D721Med (cell line): ENCODE measurements at places on chromosomes 5 and 9.

DNA sequence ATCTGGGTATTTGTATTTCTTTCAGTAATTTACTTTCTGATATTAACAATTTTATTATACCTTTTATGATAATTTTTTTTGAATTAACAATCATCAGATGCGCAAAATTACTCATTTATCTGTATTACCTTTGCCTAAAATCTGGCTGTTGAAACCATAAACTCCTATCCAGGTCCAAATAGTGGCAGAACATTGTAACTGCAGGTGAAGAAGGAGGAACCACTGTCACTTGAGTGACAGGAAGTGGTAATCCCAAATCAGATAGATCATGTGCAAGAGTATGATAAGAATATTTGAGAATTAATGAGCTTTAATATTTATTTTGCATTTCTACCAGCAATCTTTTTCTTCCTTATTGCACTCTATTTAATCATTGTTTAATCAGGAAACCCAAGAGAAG, 139.3 kb upstream of the TLE4 start:
- DNase-seq: no peak

GRCh38 chr5:43191740-43192557, at the start of gene NIM1K:
TSS of gene NIM1K (plus strand) at chr5:43192225. CDS start at chr5:43245776, 53,551 bp downstream.
- DNase-seq: peak; percentile 62

GRCh38 chr9:114430457-114430856, 42.7 kb upstream of the AKNA start:
- DNase-seq: no peak

GRCh38 chr5:1174122-1174936, 27.1 kb upstream of the SLC6A19 start:
- no peak for DNase-seq

- DNase-seq: no peak
These were observed 407.2 kb upstream of the CLINT1 start for GRCh38 chr5:158265931-158266700.

DNA sequence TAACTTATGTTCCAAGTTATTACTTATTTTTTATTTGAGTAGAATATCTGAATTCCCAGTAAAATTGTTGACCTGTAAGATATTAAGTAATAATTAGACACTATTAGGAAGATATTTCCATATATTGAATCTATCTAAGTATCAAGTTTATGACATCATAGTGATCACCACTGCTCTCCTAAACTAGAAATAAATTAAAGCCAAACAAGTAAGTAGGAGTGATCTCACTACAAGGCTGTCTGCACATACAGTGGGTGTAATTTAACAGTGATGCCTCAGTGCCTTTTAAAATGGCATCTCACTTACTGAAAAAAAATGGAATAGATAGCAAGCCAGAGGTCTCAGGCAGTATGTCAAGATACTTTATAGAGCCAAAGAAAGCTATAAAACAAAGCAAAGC, 789.6 kb downstream of the KCTD16 start:
- no peak for DNase-seq

- no peak for DNase-seq
These were observed 15.5 kb downstream of the GOLGA2 start for GRCh38 chr9:128260340-128260739.

GRCh38 chr9:73080110-73080694, 71.5 kb upstream of the ANXA1 start:
- DNase-seq: no peak

DNA sequence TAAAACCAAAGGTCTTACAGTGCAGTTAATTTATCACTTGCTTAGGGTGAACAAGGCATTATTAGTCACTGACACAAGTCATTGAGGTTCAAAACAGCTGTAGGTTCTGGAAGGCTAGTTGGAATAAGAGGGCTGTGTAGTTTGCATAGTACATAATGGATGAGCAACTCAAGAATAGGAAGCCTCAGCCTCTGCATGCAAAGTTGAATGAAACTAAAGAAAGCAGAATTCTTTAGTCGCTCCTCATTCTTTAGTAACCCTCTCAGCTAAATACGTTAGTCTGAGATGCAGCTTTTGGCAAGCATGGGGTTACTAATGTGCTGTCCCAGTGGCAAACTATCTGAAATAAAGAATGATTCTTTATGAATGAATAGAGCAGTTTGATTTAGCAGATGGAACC, 74.2 kb downstream of the ADGRV1 start:
- DNase-seq: no peak

- no peak for DNase-seq
These were observed 152.5 kb downstream of the MUSK start for GRCh38 chr9:110821064-110821463.

- no peak for DNase-seq
These were observed 97.0 kb upstream of the TARS1 start for GRCh38 chr5:33343676-33344327.

DNA sequence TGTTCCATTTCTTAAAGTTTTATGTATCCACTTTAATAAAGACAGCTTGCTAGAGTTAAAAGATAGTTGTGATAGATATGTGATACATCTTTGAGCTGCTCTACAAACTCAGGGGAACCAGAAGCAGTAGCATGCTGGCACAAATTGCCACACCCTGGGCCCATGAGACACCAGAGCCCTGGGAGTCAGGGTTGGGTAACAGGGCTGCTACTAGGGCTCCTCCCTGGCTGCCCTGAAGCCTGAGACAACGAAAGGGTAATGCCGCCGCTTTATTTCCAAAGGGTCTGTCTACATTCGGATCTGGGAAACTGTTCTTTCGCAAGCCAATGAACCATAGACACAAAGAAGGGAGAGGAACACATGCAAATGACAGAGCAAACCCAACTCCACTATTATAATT, 29.2 kb downstream of the PTPN3 start:
- DNase-seq: no peak

GRCh38 chr5:129114539-129115193, 20.1 kb downstream of the ISOC1 start:
- no peak for DNase-seq

GRCh38 chr9:91727316-91727861, 222.6 kb downstream of the ROR2 start:
- DNase-seq: peak; percentile 87

DNA sequence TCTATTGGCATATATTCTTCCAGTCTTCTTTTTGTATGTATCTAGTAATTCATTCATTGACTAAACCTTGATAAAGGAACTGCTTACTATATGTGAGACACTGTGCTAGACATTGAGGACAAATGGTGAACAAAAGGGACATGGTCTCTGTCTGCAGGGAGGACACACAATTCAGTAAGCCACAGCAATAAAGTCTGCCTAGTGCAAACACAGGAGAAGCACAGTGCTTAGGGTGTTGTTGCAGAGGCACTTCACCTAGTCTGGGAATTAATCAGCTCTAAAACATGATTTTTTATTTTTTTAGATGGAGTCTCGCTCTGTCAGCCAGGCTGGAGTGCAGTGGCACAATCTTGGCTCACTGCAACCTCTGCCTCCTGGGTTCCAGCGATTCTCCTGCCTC, 6.4 kb upstream of the CCL28 start:
- DNase-seq: no peak

GRCh38 chr9:131276094-131276888, at the start of gene FAM78A:
TSS of gene FAM78A (minus strand) at chr9:131276510. CDS start at chr9:131276179, 331 bp downstream.
- no peak for DNase-seq

GRCh38 chr5:100777680-100778300, 125.3 kb downstream of the ST8SIA4 start:
- no peak for DNase-seq

DNA sequence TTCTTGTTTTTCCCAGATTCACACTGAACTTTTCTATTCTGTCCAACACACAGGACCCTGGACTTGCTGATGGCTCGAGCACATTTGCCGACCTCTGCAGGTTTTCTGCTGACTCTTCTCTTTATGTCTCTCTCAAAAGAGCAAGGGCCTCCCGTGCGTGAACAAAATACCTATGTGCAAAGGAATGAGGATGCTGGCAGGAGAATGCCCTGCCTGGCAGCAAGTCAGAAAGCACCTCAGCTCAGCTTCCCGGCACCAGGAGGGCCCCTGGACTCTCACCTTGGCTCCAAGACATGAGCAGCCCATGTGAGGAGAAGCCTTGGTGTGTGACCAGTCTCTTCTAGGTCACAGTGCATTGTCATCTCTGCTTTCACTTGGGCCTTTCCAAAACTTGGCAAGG, 36.1 kb downstream of the PAPPA start:
- DNase-seq: no peak

- no peak for DNase-seq
These were observed 20.2 kb downstream of the NR2F1 start for GRCh38 chr5:93603078-93603792.

GRCh38 chr5:154756009-154756867, 1.1 kb downstream of the LARP1 start:
- no peak for DNase-seq

DNA sequence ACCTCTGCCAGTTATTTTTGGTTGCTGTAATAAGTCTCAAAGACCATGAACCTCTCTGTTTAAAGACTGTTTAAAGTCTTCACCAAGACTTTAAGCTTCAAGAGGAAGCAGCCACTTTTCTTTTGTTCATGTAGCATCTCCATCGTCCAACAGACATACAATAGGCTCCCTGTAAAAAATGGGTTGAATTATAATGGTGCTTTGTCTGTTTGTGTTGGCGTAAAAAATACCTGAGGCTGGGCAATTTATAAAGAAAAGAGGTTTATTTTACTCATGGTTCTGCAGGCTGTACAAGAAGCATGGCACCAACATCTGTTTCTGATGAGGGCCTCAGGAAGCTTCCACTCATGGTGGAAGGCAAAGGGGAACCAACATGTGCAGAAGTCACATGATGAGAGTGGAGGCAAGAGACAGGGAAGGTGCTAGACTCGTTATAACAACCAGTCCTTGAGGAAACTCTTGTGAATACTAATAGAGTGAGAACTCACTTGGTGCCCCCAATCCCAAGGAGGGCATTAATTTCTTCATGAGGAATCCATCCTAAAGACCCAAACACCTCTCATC, 126.3 kb upstream of the RPS23 start:
- no peak for DNase-seq

GRCh38 chr5:172428224-172429166, 25.8 kb downstream of the SH3PXD2B start:
- DNase-seq: no peak

- no peak for DNase-seq
These were observed 1.1 kb upstream of the DBH start for GRCh38 chr9:133635098-133635497.

GRCh38 chr5:168642019-168642418, 62.9 kb upstream of the PANK3 start:
- no peak for DNase-seq

DNA sequence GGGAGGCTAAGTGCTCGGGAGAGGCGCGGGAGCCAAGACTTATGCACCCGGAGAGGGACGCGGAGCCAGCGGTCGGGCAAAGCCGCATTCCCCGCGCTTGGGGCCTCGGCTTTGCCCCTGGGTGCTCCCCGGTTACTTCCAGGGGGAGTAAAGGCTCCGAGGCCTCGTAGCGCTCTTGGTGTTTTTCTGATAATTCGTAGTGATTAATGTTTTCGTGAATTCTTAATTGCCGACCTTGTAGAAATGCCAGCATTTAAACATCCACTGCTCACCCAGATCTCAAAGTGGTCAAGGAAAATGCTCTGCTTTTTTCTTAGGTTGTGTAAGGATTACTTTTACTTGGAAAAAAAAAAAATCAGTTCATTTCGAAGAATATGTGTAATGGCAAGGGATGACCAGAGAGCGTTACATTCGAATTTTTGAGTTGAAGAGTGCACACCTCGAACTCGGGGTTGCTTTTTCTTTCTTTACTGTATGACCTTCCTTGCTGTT, 654 bp upstream of the TUT7 start:
- DNase-seq: peak; percentile 42

DNA sequence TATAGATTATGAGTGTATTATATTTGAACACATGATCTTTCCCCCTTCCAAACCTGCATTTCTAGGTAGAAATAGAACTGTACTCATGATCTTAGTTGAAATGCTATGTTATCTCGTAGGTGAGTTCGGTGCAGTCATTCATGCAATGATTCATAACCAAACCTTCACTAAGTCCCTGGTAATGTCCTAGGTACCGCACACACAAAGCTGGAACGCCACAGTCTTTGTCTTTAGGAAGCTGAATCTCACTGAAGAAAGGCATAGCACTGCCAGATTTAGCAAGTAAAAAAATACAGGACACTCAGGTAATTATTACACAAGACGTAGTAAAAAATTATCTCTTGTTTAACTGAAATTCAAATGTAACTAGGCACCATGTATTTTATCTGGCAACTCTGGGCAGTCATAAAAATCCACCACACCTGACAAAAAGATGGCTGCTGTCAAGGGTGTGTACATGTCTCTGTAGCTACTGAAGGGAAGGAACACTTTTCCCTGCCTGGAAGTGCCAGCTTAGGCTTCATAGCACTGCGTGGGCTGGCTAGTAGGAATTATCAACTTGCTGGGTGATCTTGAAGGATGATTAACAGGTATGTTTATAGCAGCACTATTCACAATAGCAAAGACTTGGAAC, 28.0 kb upstream of the TXN start:
- no peak for DNase-seq

DNA sequence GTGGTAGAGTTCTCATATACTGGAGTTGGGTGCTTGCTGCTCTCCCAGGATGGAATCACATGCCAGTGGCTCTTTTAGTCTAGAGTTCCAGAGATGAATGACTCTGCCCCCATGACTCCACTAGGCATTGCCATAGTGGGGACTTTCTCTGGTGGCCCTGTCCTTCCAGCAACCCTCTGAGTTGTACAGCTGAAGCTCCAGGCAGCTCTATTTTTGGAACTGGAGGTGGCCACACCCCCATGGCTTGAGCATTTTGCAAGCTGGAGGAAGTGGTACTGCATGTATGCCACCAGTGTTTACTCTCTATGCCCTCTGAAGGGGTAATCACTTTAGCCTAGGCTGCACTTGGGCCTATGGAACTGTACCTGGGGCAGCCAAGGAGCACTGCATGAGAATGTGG, 112.6 kb downstream of the RANBP17 start:
- DNase-seq: no peak

DNA sequence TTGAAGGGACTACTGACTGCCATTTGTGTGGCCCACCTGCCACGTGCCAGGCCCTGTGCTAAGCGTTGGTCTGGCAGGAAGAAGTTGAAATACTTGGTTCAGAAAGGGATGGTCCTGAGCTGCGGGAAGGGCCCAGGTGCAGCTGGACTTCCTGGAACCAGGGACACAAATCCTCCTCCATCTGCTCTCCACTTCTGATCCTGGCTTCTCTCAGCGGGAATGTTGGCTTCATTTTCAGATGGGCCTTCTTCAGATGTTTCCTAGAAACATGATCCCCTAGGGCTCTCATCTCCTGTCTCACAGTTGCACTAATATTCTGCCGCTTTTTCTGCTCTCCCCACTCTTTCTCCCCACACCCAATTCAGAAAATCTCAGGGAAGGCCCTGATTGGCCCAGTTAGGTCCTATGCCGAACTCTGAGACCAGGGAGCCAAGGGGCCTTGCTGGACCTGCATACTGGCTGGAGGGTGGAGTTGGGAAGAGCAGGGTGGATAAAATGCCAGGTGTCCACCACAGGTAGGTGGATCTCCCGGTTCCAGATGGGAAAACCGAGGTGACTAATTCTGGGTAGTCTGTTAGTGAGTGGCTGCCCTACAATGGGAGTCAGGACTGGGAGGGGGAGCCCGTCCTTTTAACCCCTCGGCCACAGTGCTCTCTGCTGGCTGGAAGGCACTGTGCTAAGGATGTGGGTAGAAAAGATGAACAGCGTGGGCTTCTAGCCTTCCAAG, 19.4 kb downstream of the PSAT1 start:
- DNase-seq: no peak
